Endodermal cell (in vitro differentiated cells): ENCODE measurements at places on chromosomes 5 and 9. TPM values are rescaled to one million over a fixed set of nuclear protein-coding genes. Genes with fewer than 3 reads are reported as not detected.

Gene PCA3
- total RNA-seq, result not detected in 3 replicates

Gene MEF2C
- total RNA-seq, result 0.38 to 0.64 TPM (median 0.50 TPM) in 3 replicates

Gene PDGFRB
- total RNA-seq, result 5.4 and 6.5 TPM in 2 replicates

Gene EGR1
- 14.2 to 29.3 TPM (median 14.2 TPM) in 3 replicates for total RNA-seq

DNA sequence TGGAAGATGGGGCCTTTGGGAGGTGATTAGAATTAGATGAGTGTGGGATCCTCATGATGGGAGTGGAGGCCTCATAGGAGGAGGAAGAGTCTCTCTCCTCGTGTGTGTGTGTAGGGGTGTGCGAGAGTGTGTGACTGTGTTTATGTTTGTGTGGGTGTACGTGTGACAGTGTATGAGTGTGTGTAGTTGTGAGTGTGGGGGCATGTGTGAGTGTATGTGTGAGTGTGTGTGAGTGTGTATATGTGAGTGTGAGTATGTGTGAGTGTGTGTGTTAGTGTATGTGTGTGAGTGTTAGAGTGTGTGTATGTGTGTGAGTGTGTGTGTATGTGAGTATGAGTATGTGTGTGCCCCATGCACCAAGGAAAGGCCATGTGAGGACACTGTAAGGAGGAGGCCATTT, 68.2 kb upstream of the SMIM15 start:
- DNase-seq, result no peak

- no peak for DNase-seq
Measured at GRCh38 chr5:96004754-96005153, 43.1 kb upstream of the ELL2 start.

DNA sequence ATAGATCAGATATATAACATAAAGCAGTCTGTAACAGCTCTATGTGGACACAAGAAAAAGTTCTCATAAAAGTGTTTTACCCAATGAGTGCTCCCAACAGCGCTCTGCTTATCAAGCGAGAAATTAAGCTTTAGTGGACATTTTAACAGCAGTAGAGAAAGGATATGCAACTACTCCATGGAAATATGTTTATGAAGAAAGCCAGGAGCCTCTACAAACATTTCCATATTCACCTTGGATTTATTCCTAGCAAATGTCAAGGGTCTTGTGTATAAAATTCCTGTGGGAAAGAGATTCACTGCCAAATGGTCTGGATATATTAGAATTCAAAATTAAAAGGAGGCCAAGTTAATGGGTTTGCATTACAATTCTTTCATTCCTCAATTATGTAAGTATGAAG, 66.5 kb downstream of the DTWD2 start:
- no peak for DNase-seq

- DNase-seq, result no peak
Measured at GRCh38 chr9:29796291-29796952, 2223.1 kb upstream of the C9orf72 start.

- DNase-seq, result peak; percentile 58
Measured at GRCh38 chr9:70924895-70925547, 196.4 kb downstream of the TRPM3 start.

DNA sequence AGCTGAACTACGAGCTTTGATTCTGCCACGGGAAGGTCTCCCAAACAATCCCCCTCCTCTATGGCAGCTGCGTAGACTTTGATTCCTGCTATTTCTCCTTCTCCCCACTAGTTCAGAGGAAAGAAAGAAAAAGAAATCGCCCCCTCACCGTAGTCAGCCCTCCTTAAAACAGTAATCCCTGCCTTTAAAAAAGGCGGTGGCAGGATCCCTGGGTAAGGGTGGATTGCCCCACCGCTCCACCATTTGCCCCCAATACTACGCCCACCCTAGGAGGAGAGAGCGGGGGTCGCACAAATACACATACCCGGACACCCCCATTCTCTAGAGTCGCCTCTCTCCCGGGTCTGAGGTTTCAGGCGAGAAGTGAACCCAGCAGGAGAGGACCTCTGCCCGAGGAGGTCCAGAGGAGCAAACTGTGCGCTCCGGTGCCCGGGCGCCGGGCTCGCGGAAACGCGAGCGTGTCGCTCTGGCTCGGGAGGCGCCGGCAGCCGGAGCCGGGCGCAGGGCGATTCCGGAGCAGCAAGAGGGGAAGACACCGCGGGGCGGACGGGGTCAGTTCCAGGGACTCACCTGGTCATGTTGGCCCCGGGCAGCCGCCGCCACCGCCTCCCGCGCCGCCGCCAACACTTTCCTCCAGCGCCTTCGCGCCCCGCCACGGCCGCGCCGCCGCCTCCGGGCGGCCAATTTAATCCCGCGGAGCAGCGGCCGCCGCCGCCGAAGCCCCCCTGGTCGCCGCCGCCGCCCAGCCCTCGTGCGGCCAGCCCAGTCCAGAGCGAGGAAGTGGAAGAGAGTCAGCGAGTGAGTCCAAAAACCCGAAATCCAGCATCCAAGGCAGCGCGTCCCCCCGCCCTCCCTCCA, 1057.7 kb upstream of the DMAC1 start:
- DNase-seq, result peak; percentile 86

DNA sequence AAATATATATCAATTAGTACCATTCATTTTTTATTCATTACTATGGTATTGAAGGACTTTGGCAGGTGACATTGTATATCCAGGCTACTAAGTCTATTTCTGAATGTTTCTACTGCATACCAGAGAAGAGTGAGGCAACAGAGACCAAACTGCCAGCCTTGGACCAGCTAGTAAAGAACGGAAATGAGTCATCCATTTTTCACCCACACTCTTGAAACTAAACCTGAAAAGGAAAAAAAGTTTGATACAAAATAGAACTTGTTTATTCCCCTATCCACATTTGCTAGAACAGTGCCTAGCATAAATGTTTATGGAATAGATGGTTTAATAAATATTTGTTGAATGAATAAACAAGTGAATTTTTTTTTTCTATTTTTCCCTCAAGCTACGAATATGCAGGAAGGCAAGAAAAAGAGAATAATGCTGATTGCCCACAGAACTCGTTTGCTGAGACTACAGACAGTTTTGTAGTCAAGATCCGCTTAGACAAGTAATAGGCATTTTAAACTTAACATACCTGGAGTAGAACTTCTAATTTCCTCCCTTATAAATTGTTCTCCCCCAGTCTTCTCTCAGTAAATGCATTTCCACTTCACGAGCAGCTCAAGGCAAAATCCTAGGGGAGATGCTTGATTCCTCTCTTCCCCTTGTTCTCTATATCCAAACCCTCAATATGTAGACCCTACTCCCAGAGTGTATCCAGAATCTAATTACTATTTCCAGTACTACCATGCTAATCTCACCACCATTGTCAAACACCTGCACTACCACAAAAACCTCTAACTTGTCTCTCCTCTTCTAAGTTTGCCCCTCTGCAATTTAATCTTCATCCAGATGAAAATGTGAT, 146.2 kb upstream of the RASA1 start:
- DNase-seq, result no peak

DNA sequence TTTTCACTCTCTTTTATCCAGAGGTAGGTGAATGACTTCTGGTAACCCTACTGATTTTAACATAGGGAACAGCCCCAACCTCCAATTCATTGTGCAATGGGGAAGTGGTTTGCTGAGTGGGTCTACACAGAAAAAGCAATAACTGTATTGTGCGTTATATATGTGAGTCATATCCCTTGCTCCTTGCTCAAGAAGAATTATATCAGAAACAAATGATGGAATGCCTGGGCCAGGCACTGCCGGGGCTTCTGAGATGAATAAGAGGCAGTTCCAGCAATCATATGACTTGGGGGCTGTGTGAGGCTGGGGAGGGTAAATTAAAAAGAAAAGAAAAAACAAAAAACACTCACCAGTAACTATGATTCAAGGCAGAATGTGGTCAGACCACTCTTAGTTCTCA, 79.2 kb upstream of the ABCA1 start:
- no peak for DNase-seq

DNA sequence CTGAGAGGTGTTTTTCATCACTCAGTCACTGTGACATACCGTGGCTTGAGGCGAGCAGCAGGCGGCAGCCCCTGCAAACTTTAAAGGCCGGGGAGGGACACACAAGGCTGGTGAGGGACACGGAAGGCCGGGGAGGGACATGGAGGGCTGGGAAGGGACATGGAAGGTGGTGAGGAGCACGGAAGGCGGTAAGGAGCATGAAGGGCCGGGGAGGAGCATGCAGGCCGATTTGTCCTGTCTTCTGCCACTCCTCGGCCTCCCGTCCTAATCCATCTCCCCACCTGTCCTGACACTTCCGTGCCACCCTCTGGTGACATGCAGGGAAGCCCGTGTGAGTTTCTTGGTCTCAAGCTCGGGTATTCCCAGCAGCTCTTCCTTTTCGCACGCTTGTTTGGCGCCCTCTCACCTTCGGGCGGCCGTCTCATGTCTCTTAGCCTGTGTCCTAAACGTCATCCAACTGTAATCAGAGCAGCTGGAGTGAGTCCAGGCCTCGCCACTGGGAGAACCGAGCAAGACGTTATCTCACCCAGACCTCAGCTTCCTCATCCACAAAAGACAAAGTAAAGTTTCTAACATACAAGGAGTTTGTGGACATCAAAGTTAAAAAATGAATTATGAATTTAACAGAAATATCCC, 126.5 kb downstream of the MRPL36 start:
- no peak for DNase-seq

DNA sequence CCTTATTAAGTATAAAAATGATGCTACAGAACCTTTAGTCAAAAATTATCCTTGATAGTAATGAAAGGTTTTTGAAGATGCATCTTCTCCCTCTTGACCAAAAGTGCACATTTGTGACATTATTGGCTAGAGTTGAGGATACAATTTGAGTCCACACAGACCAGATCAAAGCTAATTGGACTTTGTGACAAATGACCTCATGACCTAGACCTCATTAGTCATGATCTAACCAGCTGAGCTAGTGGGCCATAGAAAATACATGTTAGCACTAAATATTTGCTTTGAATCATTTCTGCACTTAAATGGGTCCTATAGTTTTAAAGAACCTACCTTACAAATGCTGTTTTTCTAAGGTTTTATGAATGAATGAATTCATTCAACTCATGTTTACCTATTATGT, 182.1 kb downstream of the RFX3 start:
- DNase-seq, result no peak

- DNase-seq, result no peak
Measured at GRCh38 chr9:108845507-108845906, 10.3 kb downstream of the ACTL7B start.

- no peak for DNase-seq
Measured at GRCh38 chr5:172133359-172134029, 54.5 kb downstream of the STK10 start.
